ENCODE measurements at places on chromosomes 12 and 14.
A peak's percentile ranks its signal among the peaks of the same experiment; 100 is the strongest.

DNA sequence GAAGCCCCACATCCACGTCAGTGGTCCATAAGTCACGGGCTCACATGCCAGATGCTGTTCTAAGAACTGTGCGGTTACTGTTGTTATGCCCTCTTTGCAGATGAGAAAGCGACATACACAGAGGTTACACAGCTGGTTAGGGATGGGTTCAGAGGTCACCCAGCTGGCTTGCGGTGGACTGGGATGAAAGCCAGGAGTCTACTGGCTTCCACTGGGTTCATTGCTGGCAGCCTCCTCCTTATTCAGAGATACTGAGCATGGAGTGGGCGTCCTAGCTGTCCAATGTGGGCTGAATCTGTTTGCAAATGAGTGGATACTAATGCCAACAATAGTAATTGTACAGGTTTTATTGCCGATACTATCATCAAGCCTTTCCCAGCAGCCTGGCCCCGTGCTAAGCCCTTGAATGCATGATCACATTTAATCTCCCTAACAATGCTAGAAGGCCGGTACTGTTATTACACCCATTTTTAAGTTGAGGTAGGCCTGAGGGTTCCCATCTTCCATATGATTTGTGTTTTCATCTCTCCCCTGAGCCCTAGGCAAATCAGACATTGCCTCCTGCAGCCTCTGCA lies 129.1 kb downstream of the PLXNC1 start:
- DNase-seq = no peak

GRCh38 chr14:104290058-104290667 lies 151.8 kb downstream of the KIF26A start:
- no peak for DNase-seq

- DNase-seq = no peak
Measured at GRCh38 chr14:95886366-95887056, 9.9 kb downstream of the TUNAR start.

DNA sequence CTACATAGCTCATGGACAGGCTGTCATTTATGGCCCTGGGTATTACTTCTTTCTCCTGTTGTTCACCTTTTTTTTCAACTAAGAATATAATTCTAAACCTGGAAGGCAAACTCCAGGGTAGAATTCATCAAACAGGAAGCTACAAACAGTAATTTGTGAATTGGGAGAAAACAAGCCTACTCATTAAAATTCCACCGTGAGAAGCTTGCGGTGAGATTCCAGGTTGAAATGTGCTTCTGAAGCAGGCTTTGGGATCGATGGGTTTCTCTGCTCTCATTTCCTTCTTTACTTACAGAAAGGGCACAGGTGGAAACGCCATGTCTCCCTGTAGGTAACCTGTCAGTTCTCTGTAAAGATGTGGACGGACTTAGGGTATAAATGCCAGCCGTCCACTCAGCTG lies 257.5 kb downstream of the TMEM132C start:
- DNase-seq = no peak

DNA sequence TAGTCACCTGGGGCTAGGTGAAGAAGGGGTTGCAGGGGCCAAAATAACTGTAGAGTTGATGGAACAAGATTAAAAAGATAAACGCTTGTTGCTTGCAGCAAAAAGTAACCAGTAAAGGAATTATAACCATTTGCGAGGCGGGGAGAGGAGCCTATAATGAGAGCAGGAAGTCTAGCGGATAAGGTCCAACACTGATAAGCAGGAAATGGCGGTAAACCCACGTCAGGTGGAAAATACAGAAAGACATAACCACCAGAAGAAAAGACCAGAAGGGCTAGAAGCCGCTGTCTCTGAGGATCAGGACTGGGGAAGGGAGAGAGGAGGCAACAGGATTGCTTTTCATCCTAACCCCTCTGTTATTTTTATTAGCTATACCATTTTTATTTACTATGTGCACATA lies 303.3 kb downstream of the DPF3 start:
- DNase-seq = no peak

GRCh38 chr12:53423597-53423996 lies at the start of gene AMHR2:
AMHR2 (plus strand) TSS chr12:53423855; CDS start chr12:53423935, 80 bp downstream.
- DNase-seq = no peak

DNA sequence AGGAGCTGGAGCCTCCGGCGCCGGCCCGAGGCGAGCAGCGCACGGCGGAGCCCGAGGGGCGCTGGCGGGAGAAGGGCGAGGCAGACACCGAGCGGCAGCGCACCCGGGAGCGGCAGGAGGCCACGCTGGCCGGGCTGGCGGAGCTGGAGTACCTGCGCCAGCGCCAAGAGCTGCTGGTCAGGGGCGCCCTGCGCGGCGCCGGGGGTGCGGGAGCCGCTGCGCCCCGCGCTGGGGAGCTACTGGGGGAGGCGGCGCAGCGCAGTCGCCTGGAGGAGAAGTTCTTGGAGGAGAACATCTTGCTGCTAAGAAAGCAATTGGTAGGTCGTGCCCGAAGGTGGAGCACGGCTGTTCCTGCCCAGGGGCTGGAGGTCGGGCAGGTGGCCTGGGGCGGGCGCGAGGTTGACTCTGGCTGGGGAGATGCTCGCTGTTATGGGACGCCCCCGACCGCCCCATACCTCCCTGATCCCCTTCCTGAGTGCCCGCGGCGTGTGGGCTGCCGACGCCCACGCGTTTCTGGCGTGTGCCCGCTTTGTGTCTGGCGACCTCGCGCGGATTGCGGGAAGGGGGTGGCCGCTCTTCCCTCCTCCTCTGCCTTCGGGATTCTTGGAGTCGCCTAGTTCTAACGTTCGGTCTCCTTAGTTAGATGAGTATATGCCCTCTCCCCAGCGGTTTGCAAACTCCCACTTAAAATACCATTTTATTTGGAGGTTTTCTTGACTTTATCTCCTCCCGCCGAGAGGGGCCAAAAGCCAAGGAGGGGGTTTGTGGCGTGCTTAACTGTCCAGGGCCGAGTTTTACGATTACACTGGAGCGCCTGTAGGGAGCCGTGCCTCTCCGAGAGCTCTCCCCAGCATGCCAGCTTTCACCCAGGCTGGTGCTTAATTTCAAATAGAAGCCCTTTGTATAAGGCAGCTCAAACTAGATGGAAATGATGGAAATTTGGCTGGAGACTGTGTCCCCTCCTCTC lies 752 bp downstream of the DACT1 start:
- peak; percentile 39 for DNase-seq

GRCh38 chr12:46808955-46809697 lies 16.7 kb downstream of the SLC38A4 start:
- DNase-seq = no peak
